ENCODE measurements at places on chromosomes 3 and 15. TPM values are rescaled to one million over a fixed set of nuclear protein-coding genes. Genes with fewer than 3 reads are reported as not detected.

Gene TMEM266
- not detected for polyA plus RNA-seq

Gene ABHD17C
- polyA plus RNA-seq, result 0.71 TPM

Gene ZNF770
- polyA plus RNA-seq, result 118 TPM

Gene PYGO1
- polyA plus RNA-seq, result not detected

DNA sequence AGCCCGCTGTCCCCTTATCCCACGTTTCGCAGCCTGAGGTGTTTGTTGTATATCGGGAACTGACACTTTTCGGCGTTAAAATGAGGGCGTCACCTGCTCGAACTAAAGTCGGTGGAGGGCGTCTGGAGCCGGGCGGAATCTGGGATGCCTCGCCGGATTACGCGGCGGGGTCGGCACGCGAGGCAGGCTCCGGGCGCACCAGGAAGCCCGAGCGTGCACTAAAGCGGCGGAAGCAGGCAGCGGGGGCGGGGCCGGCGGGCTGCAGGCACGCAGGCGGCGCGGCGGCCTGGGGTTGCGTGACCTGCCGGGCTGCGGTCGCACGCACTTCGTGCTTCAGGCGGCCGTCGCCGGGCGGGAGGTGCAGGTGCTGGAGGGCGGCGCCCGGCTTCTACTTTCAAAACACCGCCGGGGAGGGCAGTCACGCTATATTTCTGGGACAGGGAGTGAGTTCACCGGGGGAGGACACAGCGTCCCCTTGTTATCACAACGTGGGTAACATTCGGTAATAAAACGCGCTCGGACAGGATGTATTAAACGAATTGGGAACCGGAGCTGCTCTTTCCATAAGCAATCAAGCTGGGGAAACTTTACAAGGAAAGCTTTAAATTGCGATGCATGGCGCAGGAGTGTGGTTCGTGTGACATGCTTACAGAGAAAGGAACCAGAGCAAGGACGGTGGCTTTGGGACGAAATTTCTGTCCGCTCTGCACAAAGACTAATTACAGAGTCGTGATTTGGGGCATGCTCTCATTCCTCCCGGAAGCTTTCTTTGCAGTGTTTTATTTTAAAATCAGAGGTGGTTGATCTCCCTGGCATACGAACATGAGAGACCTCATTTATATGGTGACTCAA, 9.1 kb upstream of the LEKR1 start:
- DNase-seq, result peak; percentile 55

DNA sequence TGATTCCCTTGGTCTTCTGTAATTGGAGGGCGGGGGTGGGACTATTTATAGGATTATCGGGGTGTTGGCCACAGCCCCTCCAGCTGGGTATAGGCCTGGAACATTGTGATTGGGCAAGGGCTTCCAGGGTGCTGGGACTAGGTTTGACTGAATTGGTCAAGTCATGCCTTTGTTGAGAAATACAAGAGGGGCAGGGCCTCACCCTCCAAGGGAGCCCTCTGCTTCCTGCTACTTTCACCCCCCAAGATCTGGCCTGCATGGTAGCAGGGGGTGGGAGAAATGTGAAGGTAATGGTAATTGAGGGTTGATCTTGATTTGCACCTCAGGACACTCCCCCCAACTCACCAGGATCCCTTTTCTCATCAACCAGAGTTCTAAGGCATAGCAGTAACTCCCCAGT, 25.2 kb downstream of the TRIM71 start:
- DNase-seq, result no peak

DNA sequence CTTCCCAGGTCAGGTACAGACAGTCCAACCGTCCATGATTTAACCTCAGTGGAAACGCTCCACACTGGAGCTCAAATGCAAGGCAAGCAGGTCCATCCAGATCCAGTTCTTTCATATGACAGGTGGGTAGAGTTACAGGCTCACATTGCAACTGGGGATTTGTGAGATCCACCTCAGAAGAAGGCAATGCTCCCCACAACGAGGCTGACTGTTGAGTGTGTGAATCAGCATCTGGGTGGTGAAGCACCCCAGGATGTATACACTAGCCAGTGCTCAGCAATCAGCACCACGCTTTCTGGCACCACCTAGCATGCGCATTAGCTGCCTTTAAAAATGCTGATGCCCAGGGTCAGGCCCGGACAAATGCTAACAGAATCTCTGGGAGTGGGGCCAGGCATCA, 343.5 kb upstream of the ICE2 start:
- no peak for DNase-seq

GRCh38 chr3:134009345-134010000, 20.3 kb downstream of the SLCO2A1 start:
- DNase-seq, result no peak

GRCh38 chr3:15513116-15513515, 8.4 kb downstream of the COLQ start:
- no peak for DNase-seq

DNA sequence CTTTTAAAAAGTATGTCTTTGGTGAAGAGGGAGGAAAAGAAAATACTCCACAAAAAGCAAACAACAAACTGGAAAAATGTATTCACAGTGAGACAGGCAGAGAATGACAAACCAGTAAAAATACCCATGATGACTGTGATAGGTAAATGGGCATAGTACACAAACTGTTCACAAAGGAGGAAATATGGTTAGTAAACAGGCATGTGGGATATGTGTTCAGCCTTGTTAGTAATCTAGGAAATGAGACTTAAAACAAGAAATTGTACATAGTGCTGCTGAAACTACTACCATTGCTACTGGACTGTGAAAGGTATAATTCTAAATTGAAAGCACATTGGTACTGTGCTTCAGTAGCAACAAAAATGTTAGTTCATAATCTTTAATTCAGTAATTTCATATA, 50.1 kb downstream of the UBE2E2 start:
- DNase-seq, result peak; percentile 48

- DNase-seq, result no peak
These were observed 8.6 kb downstream of the FBXL22 start for GRCh38 chr15:63605816-63606215.

DNA sequence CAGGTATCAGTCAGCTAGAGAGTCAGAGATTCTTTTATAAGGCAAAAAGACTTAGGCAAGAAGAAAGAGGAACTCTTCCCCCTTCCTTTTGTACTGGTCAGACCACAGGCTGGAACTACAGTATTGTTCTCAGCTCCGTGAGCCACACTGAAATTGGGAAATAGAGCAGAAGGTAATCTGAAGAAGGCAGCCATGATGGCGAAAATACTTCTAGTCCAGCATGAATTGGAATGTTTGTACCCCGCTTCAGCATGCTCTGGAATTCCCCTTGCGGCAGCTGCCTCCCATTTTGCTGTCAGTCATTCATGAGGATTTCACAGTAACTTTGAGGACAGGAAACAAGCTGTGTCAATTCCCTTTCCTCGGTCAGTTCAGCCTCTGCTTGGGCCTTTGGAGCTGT, 96.2 kb downstream of the CORO2B start:
- peak; percentile 4 for DNase-seq

DNA sequence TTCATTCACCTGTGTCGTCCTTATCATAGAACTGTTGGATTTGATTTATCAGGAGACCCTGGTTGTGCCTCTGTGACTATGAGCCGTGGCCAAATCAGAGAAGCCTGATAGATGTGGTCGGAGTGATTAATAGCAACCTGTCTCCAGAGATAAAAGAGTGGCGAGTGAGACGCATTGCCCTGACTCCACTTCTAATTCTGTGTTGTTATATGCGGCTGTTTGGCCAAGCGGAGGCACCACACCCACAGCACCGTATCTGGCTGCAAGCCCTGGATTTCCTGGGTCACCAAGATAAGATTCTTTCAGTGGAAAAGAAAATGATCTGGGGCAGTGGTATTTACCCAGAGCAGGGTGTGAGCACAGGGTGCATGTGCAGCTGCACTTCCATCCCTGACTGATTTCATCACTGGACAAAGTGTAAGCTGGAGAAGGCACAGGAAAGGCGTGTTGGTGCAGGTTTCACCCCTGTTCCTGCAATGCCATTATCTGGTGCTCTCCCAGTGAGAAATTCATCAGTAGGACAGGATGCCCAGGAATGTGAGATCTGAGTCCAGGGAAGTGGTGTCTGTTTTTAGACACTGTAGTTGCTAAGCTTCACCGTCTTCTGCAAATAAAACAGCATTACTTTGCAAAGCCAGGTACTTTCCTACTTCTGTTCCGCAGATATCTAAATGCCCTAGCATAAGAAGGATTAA, 84.6 kb downstream of the CD47 start:
- no peak for DNase-seq

DNA sequence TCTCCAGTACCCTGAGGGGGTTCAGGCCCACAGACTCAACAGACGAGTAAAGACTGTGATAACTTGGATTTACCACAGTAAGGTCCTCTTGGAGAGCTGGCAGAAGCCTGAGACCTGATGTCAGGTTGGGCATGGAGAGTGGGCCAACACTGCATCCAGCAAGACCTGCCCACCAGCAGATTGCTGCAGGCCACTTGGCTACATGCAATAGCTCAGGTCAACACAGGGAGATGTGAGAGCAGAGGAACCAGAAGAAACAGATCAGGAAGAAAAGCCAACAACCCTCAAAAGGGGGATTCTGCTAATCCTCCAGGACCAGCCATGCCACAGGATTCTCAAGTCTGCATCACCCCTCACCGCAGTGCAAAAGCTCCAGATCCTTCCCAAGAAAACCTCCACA, 1.7 kb upstream of the IP6K1 start:
- DNase-seq, result no peak

- DNase-seq, result no peak
These were observed 83.4 kb downstream of the CD200R1L start for GRCh38 chr3:112763258-112763657.

- DNase-seq, result no peak
These were observed 36.7 kb downstream of the CCDC12 start for GRCh38 chr3:46939578-46940445.
